ENCODE measurements at places on chromosomes 4 and X. TPM values are rescaled to one million over a fixed set of nuclear protein-coding genes. Genes with fewer than 3 reads are reported as not detected.

Gene MAGED4B
- 233 TPM for polyA plus RNA-seq

Gene RBM47
- polyA plus RNA-seq = 49.8 TPM

- DNase-seq = no peak
Observed at GRCh38 chr4:183144787-183145186, 45.7 kb downstream of the WWC2 start.

- no peak for DNase-seq
Observed at GRCh38 chr4:15689540-15689939, 7.9 kb downstream of the FAM200B start.

DNA sequence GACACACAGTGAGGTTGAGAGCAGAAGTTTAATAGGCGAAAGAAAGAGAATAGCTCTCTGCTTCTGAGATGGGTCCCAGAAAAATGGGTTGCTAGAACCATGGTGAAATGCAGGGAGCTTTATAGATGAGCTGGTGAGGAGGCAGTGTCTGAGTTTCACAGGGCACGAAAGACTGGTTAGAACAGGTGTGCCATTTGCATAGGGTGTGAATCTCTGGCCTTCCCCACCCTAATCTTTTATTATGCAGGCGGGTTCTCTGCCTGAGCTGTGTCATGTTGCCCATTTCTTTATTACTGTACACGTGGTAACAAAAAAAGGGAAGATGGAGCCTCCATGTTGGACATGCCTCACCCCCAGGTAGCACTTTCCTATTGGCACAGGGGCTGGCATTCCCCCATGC lies 39.1 kb downstream of the FUNDC1 start:
- no peak for DNase-seq

DNA sequence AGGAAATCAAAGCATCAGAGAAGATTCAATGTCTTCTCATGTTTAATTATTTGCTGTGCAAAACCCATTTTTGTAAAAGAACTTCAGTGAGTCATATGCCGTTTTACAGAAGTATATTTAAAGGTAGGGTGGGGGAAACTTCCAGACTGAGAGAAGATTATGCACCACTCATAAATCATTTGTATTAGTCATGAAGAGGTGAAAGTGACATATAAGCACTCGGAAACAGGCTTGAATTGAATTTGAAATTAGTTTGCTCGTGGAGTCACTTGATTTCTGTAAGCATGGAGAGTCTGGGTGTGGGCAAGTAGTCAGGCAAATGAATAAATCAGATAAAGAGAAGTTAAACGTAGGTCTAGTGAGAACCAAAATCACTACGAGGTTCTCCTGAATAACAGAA lies 335.1 kb downstream of the ANK2 start:
- DNase-seq = no peak

- DNase-seq = no peak
Observed at GRCh38 chrX:2521092-2521926, 20.5 kb upstream of the DHRSX start.

Gene PDGFC
- polyA plus RNA-seq = 35.5 TPM

GRCh38 chr4:150960079-150960478 lies 55.0 kb downstream of the LRBA start:
- DNase-seq = peak; percentile 19
